Fibroblast of skin of scalp (primary cell): ENCODE measurements at places on chromosomes 1 and 21.

DNA sequence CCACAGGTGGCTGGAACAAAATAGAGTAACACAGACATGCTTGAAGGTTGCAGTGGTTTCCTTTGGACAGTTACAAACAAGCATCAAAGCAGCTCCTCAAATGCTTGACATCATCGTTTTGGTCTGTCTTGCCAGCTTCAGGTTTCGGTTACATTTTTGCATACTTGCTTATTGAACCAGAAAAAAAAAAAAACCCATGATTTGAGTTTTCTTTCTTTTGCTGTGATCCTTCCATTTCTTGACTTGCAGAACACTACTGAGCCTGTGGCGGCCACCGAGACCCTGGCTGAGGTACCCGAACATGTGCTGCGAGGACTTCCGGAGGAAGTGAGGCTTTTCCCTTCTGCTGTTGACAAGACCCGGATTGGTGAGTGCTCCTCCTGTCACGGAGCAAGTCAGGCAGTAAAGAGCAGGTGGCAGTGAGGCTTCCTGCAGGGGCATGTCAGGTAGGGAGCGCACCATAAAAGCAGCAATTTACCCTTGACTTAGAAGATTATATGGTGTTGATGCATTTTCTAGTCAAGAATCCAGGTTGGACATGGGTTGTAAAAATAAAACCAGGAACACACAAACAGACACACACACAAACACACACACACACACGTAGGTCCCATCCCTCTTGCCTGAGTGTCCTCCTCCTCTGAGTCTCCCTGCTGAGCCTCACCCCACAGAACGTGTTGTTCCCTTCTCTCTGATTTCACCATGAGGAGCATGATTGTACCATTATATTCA lies 30.9 kb downstream of the PRDM2 start:
- DNase-seq: peak; percentile 30

- peak; percentile 93 for DNase-seq
Measured at GRCh38 chr1:240414237-240414636, 197.7 kb downstream of the GREM2 start.

DNA sequence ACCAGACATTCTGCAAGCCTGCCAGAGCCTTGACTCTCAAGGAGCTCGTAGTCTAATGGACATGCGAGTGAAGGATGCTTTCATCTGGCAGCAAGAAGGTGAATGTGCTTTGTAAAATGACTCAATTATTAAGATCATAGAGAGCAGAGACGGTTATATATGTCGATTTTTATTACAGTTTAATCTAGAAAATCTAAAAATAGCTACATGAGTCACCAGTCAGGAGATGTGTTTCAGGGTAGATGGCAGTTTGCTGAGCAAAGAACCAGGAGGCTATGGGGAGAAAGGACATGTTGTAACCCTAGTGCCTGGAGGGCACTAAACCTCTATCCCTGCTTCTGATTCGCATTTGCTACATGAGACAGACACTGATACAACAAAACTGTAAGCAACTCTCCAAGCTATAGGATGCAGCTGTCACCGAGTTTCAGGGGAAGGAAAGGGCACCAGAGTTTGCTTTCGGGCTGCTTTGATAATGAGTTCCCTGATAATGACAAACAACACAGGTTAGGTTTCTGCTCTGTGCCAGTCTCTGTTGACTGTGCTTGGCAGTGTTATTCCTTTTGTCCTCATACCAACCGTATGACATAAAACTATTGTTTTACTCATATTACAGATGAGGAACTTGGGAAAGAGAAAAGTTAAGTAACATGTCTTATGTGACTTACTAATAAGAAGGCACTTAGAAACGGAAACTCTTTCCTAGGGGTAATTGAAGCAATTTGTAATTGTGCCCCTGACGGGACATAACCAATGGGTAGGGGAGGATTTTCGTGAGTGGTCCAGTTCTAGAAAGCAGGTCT lies 43.2 kb downstream of the C1orf198 start:
- peak; percentile 68 for DNase-seq

- DNase-seq: no peak
Measured at GRCh38 chr1:226867461-226868054, 2.9 kb upstream of the PSEN2 start.

- DNase-seq: no peak
Measured at GRCh38 chr1:13990939-13991338, 291.0 kb downstream of the PRDM2 start.

DNA sequence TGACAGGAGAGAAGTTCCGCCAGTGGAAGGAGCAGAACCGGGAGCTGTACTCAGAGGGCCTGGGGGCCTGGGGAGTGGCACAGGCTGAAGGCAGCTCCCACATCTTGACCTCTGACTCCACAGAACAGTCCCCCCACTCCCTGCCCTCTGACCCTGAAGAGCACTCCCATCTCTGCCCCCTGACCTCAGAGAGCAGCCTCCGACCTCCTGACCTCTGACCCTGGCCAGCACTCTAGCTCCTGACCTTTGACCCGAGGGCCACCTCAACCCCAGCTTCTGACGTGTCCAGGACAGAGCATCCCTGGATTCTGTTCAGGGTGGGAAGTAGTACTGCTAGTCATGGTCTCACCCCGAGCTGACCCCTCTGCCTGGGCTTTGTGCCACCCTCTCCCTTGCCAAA lies 1.1 kb upstream of the CATSPER4 start:
- no peak for DNase-seq
